Hair follicular keratinocyte (primary cell): ENCODE measurements at places on chromosomes 7 and 10. TPM values are rescaled to one million over a fixed set of nuclear protein-coding genes. Genes with fewer than 3 reads are reported as not detected.

The TMEM139 gene
- 7.1 and 8.9 TPM in 2 replicates for total RNA-seq

The FFAR4 gene
- not detected in 2 replicates for total RNA-seq

The DDX50 gene
- 40.9 and 41.7 TPM in 2 replicates for total RNA-seq

The SPDYE1 gene
- not detected in 2 replicates for total RNA-seq

The SLC26A4 gene
- total RNA-seq: 0.08 and 0.62 TPM in 2 replicates

The PAPOLB gene
- total RNA-seq: not detected in 2 replicates

The LIPN gene
- total RNA-seq: not detected in 2 replicates

The RHOBTB1 gene
- 1.4 and 2.3 TPM in 2 replicates for total RNA-seq

The IQUB gene
- total RNA-seq: not detected in 2 replicates

The INMT gene
- total RNA-seq: not detected in 2 replicates

The OR2A1 gene
- total RNA-seq: 0.11 TPM in 1 of 2 replicates, not detected in the other

The ARL3 gene
- total RNA-seq: 3.5 and 5.2 TPM in 2 replicates

The GPR22 gene
- not detected in 2 replicates for total RNA-seq

The PSD gene
- 0.31 and 0.99 TPM in 2 replicates for total RNA-seq

The CRYGN gene
- total RNA-seq: not detected in 2 replicates

The SNCG gene
- total RNA-seq: 1.3 and 5.2 TPM in 2 replicates
